Caudate nucleus (tissue), 63 donors: ENCODE measurements at places on chromosomes 16 and 17.

GRCh38 chr16:54290833-54291655, 4.5 kb upstream of the IRX3 start:
- DNase-seq = no peak

DNA sequence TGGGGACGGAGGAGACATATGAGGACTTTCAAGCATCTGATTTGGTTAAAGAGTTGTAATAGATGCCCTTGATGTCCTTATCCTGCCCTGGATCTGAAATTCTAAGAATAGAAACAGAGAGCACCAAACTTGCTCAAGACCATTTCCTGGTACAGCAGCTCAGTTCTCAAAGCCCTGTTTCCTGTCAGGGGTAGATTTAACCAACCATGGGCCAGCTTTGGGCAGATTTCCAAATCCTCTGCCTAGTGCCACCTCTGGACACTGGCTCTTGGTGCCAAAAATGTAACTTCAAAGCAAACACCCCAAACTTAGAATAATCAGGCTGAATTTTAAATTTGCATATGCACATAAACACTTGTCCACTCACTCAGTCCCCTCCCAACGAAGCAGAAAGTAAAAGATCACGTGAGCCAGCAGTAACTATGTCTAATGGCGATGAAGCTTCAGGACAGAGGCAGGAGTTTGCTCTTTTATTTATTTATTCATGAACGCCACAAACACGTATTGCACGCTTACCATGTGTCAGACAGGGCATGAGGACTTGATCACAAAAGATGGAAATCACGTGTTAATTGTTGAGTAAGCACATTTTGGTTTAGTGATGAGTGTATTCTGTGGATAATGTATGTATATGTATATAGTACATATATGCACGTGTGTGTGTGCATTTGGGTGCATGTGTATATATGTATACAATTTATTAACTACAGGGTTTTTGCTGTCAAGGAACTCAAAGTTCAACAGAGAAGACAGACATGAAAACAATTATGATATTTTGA, 23.1 kb upstream of the SDK2 start:
- DNase-seq = no peak

GRCh38 chr16:14252860-14253259, 181.7 kb downstream of the MRTFB start:
- no peak for DNase-seq

- no peak for DNase-seq
Observed at GRCh38 chr16:27828671-27829070, 234.8 kb downstream of the GSG1L start.

DNA sequence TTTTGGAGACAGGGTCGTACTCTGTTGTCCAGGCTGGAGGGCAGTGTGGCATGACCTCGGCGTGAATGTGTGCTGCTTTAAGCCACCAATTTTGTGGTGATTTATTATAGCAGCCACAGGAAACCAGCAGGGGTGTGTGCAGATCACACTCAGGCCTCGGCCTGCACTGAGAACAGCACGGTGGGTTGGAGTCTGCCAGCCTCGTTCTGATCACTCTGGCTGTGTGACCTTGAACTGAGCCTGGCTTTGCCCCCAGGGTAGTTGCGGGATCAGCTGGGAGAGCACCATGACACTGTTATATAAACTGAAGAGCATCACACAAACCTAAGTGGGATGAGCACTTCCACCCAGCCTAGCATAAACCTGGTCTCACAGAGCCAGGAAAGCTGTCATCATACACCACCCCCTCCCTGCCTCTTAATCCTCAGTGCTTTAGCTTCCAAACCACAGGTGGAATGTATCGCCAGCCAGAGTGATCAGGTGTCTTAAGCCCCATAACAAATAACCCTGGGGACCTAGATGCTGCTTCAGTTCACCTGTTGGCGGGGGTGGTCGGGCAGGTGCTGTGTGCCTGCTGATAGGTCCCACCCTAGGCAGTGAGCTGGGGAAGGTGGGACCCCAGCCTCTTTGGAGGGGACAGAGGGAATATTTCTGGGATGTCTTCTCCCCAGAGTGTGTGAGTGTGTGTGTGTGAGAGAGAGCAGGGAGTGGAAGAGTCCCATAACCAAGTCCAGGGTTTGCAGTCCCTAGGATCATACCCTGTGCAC, 28.6 kb upstream of the NDRG4 start:
- no peak for DNase-seq

DNA sequence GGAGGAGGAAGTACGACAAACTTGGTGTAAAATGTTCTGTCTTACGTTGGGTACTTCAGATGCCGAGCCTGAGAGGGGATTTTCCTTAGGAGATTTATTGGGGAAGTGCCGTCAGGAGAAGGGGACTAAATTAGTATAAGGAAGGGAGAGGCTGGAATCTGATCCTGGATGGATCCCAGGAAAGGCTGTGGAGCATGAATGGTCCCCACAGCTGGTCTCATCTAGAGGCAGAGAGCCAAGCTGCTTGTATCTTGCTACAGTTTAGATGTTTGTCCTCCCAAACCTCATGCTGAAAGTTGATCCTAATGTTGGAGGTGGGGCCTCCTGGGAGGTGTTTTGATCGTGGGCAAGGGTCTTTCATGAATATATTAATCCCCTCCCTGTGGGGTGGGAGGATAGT, 798.4 kb upstream of the EEF2KMT start:
- DNase-seq = no peak

DNA sequence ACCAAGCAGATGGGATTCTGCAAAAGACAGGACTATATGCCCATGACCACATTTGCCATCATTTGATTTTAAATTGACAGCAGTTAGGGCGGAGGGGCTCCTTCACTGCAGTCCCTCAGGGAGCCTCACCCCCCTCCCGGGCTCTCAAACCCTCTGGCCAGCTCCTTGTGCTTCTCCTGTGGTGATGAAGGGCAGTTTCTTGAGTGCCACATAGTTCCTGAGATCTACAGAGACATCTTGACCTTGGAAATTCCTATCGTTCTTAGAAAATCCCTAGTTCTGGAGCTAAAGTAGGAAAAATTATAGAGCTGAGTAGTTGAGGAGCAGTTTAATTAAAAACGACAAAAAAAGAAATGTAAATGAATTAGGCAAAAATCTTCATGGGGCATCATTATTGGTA, 231.5 kb downstream of the CCDC182 start:
- no peak for DNase-seq

- DNase-seq = no peak
Observed at GRCh38 chr16:82653550-82654511, 27.1 kb downstream of the CDH13 start.

- no peak for DNase-seq
Observed at GRCh38 chr16:51040637-51041036, 110.4 kb downstream of the SALL1 start.

DNA sequence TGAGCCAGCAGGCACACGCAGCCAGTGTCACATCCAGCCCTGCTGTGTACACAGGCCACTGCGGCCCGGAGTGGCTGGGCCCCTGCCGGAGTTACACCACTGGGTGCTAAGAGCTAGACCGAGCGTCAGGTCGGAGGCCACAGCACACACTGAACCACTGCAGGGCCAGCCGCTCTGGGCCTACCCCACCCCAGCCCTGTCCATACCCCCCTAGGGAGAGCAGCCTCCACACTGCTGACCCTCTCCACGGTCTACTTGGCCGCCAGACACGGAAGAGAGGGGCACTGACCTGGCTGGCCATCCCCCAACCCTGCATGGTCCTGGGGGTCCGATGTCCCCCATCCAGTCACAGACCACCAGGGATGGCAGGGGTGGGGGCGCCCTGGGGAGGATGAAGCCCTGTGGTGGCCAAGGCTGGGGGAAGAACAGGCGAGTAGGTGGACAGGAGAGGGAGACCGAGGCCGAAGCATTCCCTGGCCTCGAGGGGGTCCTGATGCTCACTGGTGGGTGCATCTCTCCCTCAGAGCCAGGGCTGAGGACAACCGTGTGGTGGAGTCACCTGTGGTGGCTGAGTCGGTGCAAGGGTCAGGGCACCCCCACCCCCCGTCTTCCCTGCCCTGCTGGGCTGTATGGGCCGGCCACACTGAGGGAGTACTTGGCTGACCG, 34.9 kb upstream of the ZC3H18 start:
- DNase-seq = no peak

DNA sequence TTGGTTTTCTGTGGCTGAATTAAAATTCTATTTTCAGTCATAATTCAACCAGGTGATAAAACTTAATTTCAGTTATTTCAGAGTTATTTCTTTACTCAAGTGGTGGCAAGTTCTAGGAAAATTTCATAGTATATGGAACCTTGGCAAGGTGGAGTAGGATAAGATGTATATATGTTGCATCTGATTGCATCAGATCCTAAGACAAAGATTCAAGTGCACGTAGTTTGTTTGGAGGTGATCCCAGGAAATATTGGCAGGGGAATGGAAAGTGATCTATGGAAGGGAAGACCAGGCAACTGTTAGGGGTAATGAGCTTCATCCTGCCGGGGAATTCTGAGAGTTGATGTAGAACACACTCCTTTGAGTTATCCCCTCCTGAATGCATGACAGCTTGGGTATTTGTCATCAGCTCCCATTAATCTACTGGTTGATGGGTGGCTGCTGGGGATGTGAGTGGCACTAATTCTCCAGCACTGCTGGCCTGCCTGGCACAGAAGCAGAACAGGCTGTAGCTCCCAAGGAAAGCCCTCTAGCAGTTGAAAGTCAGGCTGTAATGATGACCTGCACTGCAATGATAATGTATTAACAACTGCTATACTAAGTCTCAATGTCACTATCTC, 52.2 kb upstream of the TOM1L1 start:
- no peak for DNase-seq

GRCh38 chr17:49742166-49742638, 21.7 kb downstream of the FAM117A start:
- no peak for DNase-seq

DNA sequence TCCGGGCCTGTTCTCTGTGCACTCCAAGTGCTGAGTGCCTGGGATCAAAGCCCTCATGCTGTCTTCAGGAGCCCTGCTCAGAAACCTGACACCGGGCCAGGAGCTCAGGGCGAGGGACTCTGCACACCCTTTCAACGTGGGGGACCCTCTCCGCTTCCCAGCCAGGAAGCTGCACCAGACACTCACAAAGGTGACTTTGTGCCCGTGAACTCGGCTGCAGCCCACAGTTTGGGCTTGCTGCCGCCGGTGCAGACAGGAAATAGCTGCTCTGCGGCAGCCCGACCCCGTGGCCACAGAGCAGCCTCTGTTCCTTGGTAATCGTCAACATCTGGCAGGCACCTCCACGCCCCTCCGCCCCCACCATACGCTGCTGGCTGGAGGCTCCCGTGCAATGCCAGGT, 93.4 kb upstream of the METRNL start:
- DNase-seq = no peak

GRCh38 chr17:45776896-45777295, 7.2 kb upstream of the CRHR1 start:
- no peak for DNase-seq

- no peak for DNase-seq
Observed at GRCh38 chr17:75260641-75261335, 618 bp downstream of the GGA3 start.

GRCh38 chr16:2815299-2815771, 1.7 kb upstream of the PRSS21 start:
- no peak for DNase-seq

DNA sequence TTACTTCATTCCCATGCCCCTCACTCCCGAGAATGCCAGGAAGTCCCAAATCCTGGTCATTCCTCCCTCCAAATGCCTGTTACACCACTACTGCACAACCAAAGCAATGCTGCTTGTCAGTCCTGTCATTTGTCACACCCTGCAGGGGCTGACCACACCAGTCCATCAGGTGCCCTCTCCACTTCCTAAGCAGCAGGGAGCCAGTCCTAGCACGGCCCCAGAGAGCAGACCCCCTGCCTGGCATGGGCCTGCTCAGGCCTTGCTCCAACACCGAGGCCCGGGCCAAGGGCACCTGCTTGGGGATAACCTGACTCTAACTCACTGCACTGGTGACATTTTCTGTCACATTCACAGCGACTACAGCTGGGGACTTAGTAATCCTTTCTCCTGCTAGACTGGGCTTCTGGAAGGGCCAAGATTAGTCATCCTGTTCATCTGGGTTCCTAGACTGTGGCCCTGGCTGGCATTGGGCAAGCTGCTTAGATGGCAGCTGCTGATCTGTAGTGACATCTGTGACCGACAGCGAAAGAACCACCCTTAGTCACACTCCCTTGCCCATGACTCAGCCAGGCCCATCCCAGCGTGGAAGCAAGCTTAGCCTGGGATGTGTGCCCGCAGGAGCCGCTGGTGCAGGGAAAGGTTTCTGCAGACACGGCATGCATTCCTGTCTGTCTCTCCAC, 5.4 kb downstream of the ALYREF start:
- DNase-seq = no peak

GRCh38 chr16:85220125-85220839, 108.0 kb upstream of the CIBAR2 start:
- no peak for DNase-seq

GRCh38 chr17:81365148-81365600, 30.1 kb upstream of the BAHCC1 start:
- DNase-seq = no peak

- no peak for DNase-seq
Observed at GRCh38 chr17:21005803-21006202, 37.0 kb downstream of the USP22 start.

- no peak for DNase-seq
Observed at GRCh38 chr17:17579691-17580090, 11.8 kb downstream of the PEMT start.

- DNase-seq = no peak
Observed at GRCh38 chr17:30414486-30414885, 35.8 kb downstream of the CPD start.

DNA sequence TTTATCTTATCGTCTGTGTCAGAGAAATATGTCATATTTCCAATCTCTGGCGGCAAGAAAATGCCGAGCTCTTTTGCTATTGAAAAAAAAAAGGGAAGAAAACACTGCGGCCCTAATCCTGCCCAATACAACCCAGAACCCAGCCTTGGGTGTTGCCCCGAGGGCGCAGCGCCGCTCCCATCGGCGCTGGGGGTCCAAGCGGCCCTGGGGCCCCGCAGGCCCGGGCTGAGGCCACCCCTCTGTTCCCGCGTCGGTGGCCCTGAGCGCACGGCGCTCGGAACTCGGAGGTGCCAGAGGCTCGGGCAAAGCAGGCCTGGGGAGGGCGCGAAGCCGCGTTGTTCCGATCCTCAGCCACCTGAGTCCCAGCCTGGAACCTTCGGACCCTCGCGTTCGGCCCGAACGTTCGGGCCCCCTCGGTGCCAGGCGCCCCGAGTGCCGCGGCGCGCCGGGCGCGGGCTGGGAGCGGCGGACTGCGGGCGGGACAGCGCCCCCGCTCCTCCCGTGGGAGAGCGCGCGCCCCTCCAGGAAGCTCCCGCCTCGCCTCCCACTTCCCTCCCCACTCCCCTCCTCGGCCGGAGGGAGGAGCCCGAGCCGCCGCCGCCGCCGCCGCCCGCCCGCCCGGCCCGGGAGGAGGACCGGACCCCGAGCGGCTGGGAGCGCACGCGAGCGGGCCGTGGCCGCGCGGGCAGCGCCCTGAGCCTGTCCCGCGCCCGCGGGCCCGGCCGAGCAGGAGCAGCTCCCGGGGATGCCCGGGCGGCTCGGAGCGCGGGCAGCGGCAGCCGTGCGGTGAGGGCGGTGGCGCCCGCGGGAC, at the start of gene CPNE2:
TSS of gene CPNE2 (plus strand) at position 609 of the 811 bp plus-strand sequence. CDS start 18,160 bp downstream, outside the sequence.
- peak; percentile 54 for DNase-seq

- DNase-seq = no peak
Observed at GRCh38 chr17:17235212-17236174, 1.5 kb downstream of the FLCN start.
